ENCODE measurements at places on chromosomes 5 and 9. TPM values are rescaled to one million over a fixed set of nuclear protein-coding genes. Genes with fewer than 3 reads are reported as not detected.

RASEF gene
- total RNA-seq, result not detected

ENC1 gene
- total RNA-seq, result 18.1 TPM

TSSK1B gene
- not detected for total RNA-seq

IDNK gene
- 10.9 TPM for total RNA-seq

DNA sequence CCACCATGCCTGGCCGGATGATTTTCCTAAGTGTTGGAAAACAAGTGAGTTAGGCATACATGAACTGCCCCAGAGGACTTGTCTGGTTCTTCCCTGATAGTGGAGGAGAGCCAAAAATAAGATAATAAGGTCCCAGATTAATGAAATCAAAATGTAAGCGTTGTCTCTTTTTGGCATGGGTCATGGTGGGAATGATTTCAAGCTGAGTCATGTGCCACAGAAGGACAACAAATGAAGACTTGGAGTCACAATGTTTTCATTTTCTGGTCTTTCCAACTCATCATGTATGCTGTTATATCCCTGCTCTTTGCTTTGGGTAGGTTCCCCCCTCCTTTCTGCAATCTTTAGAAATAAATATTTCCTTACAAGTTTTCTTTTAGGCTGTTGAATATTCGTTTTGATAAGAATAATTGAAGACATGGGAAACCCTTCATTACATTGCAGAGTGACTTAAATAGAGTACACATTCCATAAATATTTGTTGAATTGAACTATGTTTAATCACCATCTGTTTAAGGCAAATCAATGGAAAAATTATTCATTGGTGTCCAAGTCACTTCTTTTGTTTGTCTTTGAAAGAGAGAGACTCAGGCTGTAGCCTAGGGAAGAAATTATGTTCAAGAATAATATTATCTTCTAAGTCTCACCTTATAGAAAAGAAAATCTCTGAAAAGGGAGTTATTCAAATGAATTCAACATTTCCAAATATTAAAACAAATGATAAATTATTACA lies 196.3 kb downstream of the CSNK1G3 start:
- no peaks in the 10 kb centered on the region for H3K27me3 ChIP-seq
- H3K4me3 ChIP-seq, result no peak overlapping the region
- H3K4me1 ChIP-seq, result no peaks in the 10 kb centered on the region
- no peaks in the 10 kb centered on the region for H3K36me3 ChIP-seq

- H3K4me3 ChIP-seq, result no peak overlapping the region
- H3K27ac ChIP-seq, result no peak overlapping the region
- no peaks in the 10 kb centered on the region for H3K27me3 ChIP-seq
Observed at GRCh38 chr5:136064510-136064909, 35.7 kb downstream of the TGFBI start.

DNA sequence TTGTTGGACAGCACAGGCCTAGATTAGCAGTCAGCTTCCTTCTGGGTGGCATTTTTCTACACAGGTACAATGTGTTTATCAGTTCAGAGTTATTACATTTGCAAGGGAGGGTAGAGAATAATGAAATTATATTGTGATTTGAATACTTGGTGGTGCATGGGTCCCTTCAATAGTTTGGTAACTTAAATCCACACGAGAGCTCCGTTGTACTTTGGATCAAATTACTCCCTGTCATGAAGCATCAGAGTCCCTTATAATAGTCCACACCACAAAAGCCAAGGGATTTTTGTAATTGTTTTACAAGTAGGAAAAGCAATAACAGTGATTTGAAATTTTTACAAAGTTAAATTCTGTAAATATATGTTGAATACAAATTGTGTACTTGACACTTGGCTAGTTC lies 552.4 kb downstream of the PDE4D start:
- H3K4me1 ChIP-seq, result no peaks in the 10 kb centered on the region
- no peak for DNase-seq
- H3K27ac ChIP-seq, result no peak overlapping the region
- H3K36me3 ChIP-seq, result no peaks in the 10 kb centered on the region
- no peaks in the 10 kb centered on the region for H3K27me3 ChIP-seq
- H3K4me3 ChIP-seq, result no peak overlapping the region

HRH2 gene
- total RNA-seq, result 26.3 TPM

DNA sequence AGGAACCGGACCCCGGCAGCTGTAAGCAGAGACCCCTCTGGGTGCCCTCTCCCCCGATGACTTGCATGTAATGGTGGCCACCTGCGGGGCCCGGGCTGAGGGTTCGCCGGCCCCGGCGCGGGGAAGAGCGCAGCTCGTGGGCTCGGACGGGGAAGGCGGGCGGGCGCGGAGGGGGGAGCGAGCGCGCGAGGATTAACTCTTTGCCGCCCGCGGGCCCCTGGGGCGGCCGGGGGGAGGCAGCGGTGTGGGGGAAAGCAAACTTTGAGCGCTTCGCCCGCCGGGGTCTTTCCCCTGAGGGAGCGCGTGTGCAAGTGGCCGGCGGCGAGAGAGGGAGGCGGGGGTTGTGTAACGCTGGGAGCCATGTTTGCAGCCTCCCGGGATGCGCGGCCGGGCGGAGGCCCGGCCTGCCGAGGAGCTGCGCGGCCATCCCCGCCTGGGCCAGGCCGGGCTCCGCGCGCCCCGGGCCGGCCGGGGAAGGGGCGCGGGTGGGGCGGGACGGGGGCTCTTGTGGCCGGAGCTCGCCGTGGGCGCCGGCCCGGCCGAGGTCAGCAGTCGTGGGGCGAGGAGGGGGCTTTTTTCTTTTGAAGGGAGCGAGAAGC lies 547 bp downstream of the ANP32B start:
- peak; percentile 75 for DNase-seq
- H3K36me3 ChIP-seq, result peaks cover 4% of the 10 kb centered on the region
- peak overlapping the region; percentile 98 for H3K27ac ChIP-seq
- no peaks in the 10 kb centered on the region for H3K27me3 ChIP-seq
- peak overlapping the region; percentile 85 for H3K4me3 ChIP-seq

DNA sequence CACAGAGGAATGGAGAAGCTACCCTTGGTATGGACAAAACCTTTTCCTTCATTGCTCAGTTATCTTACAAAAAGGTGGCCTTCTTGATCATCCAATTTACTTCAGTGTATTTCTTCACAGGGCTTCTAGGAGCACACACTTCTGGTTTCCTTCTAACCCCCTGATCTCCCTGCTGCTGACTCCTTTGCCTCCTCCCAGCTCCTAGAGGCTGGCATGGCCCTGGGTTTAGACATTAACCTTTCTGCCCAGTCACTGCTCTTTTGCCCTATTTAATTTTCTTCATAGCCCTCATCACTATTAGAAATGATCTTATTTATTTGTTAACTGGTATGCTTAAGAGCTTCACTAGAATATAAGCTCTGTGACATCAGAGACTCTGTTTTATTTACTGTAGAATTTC lies 63.2 kb downstream of the ANKRD55 start:
- H3K4me1 ChIP-seq, result peaks cover 13% of the 10 kb centered on the region
- no peaks in the 10 kb centered on the region for H3K27me3 ChIP-seq
- H3K27ac ChIP-seq, result no peak overlapping the region
- H3K4me3 ChIP-seq, result no peak overlapping the region
- no peaks in the 10 kb centered on the region for H3K36me3 ChIP-seq

DNA sequence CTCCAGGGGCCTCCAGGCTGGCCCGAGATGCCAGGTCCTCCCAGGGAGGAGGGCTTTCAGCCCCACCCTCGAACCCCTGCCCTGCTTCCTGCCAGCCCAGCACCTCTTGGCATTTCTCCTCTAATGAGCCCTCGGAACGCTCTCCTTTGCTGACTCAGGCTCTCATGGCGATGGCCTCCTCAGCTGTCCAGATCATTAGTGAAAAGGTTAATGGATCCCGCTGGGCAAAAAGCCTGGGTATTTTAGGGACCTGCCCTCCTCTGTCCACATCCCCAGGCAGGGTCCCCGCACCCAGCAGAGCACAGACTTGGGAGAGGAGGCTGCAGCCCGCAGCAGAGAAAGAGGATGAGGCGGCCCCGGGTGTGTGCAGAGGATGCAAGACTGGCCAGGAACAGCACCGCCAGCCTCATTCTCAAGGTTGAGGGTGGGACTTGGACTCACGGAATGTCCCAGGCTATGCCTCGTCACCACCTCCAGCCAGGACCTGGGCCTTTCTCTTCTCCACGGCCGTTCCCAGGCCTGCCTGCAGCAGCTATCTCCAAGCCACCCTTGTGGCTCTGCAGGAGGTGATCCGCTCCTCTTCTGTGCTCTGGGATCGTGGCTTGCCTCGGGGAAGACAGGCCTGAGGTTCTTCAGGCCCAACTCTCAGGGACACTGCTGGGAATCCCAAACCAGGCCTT lies 23.0 kb upstream of the ADAMTS2 start:
- no peak overlapping the region for H3K4me3 ChIP-seq
- no peaks in the 10 kb centered on the region for H3K4me1 ChIP-seq
- DNase-seq, result no peak
- H3K27ac ChIP-seq, result no peak overlapping the region
- H3K36me3 ChIP-seq, result no peaks in the 10 kb centered on the region

DNA sequence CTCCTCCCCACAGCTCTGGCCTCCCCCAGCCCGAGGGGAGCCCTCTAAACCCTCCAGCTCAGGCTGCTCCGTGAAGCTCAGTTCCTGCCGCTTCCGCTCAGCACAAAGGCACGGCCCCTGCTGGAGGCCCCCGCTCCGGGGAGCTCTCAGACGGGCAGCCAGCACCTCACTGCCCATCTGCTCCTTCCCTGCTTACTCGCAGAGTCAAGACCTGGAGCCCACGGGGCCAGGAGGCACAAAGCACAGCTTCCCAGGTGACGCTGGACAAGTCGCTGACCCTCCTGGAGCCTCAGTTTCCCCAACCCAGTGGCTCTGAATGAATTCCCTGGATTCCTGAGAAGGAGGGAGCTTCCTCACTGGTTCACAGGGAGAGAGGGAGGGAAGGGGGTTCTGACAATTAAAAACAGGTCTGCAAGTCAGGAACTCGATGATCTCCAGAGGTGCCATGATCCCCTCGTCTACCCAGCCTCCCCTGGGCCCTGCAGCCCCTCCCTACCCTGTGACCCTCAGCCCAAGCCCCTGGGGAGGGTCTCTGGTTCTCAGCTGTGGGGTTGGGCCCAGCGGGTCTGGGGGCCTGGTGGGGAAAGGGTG lies 36.2 kb downstream of the VAV2 start:
- no peaks in the 10 kb centered on the region for H3K4me1 ChIP-seq
- H3K4me3 ChIP-seq, result no peak overlapping the region
- peak overlapping the region; percentile 60 for H3K27ac ChIP-seq
- no peaks in the 10 kb centered on the region for H3K27me3 ChIP-seq
- DNase-seq, result no peak
- no peaks in the 10 kb centered on the region for H3K36me3 ChIP-seq

GKAP1 gene
- total RNA-seq, result 14.6 TPM

GRCh38 chr5:42807722-42808447 lies 3.8 kb downstream of the SELENOP start:
- no peaks in the 10 kb centered on the region for H3K27me3 ChIP-seq
- no peak for DNase-seq
- no peaks in the 10 kb centered on the region for H3K36me3 ChIP-seq
- H3K4me1 ChIP-seq, result no peaks in the 10 kb centered on the region

All from naive thymus-derived CD4-positive, alpha-beta T cell (primary cell).